Endothelial cell of umbilical vein (primary cell): ENCODE measurements at places on chromosomes 11 and 22. TPM values are rescaled to one million over a fixed set of nuclear protein-coding genes. Genes with fewer than 3 reads are reported as not detected.
A peak's percentile ranks its signal among the peaks of the same experiment; 100 is the strongest.

The SLC22A8 gene
- not detected in 2 replicates for polyA plus RNA-seq

The LRRC74B gene
- not detected in 2 replicates for polyA plus RNA-seq

The OSBPL5 gene
- 8.6 and 8.7 TPM in 2 replicates for polyA plus RNA-seq

The SUSD2 gene
- 0.26 and 0.35 TPM in 2 replicates for polyA plus RNA-seq

The NAALADL1 gene
- polyA plus RNA-seq: 13.9 and 16.5 TPM in 2 replicates

DNA sequence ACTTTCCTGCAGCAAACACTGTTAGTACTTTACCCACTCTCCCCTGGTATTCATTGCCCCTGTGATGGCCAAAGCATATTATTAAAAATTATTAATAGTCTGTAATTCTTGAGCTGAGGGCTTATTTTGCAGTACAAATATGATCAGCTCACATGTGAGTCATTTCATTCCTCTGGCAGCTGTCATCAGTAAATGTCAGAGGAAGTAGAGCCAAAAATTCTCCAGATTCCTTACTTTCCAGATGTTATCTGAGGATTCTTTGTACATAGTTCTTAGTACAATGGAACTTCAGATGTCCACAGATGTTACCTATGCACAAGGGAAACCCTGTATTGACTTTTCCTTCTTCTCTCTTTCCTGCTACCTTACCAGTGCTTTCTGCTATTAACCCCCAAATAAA is 12.5 kb downstream of the OR5B3 start:
- DNase-seq: peak; percentile 79

DNA sequence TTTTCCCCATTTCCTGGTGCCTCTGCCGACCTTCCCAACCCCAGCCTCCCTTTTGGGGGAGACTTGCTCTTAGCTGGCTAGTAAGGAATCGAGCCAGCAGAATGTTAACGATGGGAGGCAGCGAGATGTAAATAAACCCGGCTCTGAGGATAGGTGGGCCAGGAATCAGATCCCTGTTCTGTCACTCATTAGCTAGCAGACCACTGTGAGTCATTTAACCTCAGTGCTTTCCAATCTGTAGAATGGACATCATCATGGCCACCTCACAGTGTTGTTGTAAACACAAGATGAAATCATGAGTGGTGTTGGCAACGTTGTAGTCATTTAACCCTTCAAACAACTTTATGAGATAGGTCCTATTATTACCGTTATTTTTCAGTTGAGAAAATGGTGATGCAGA is 208.6 kb downstream of the KIRREL3 start:
- no peak for DNase-seq

- DNase-seq: peak; percentile 9
These were observed 315.0 kb downstream of the JRKL start for GRCh38 chr11:96704847-96705246.

DNA sequence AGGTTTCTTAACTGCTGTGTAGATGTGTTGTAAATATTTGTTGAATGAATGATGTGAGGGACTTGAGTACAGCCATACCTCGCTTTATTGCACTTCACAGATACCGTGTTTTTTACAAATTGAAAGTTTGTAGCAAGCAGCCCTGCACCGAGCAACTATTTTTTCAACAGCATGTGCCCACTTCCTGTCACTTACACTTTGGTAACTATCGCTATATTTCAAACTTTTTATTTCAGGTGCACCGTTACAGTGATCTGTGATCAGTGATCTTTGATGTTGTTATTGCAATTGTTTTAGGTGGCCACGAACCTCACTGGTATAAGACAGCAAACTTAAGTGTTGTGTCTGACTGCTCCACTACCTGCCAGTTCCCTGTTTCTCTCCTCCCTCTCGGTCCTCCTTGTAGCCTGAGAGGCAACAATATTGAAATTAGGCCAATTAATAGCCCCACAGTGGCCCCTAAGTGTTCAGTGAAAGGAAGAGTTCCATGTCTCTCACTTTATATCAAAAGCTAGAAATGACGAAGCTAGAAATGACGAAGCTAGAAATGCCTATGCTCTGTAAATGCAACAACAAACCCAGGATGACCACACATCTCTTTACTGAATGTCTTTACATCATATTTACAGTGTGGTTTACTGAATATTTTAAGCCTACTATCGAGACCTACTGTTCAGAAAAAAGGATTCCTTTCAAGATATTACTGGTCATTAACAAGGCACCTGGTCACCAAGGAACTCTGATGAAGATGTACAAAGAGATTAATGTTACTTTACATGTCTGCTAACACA is 1.0 kb downstream of the SFI1 start:
- DNase-seq: no peak

DNA sequence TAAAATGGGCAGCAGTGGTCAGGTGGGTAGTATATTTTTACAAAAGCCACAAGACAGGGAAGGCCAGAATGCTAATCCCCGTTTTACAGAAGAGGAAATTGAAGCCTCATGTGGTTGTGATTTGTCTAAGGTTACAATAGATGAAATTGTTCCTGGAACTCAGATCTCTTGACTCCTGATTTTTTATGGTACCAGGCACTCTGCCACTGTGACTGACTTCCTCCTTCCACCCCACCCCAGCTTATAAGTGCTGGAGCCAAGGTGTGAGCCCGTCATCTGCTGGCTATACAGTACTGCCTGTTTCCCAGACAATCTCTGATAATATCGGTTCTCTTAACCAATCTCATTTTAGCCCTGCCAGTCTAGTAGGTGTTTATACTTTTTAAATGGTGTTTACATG is 1.9 kb downstream of the SLC5A1 start:
- DNase-seq: no peak

- no peak for DNase-seq
These were observed 42.4 kb upstream of the DMC1 start for GRCh38 chr22:38612217-38613006.

- no peak for DNase-seq
These were observed 31.9 kb downstream of the FLI1 start for GRCh38 chr11:128725630-128726319.

GRCh38 chr11:75800728-75801361 is 14.2 kb upstream of the UVRAG start:
- no peak for DNase-seq

- DNase-seq: no peak
These were observed 100.4 kb downstream of the KIRREL3 start for GRCh38 chr11:126899961-126900748.

- DNase-seq: no peak
These were observed 25.7 kb upstream of the MSANTD2 start for GRCh38 chr11:124825876-124826275.
